ENCODE measurements at places on chromosomes 11 and 22.

GRCh38 chr11:111353776-111354600, 25.1 kb downstream of the POU2AF1 start:
- no peak for DNase-seq

DNA sequence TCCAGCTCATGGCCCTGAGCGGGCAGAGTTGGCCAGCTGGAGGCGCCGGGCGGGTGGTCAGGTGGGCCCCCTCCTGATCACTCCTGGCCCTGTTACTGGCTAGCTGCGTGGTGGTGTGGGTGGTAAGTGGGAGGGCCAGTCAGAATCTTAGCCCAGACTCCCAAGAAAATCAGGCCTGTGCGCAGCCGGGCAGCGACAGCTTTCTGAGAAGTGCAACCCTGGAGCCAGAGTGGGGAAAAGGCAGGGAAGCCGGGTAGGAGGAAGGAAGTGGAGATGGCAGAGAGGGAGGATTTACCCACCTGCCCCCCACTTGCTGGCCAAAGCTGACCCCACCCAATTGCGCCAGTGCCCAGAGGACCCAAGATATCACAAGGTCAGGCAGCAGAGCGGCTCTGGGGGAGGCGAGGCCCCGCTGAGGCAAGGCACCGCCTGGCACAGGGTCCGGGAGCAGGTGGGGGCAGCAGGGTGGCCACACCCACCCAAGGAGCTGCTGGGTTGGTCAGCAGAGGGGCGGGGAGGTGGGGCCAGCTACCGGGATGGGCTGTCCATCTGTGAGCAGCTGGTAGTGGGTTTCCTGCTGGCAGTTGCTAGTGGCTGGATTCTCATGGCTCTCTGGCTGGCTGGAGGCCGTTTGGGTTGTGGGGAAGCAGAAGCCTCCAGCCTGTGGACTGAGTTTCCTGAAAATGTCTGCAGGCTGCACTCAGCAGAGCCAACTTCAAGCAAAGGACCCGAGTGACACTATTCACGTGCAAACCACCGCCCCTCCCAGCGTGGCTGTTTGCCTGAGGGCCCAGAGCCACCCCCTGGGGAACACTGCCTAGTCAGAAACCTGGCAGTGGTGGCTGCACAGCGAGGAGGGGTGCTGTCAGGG, 196.4 kb downstream of the IGLL1 start:
- DNase-seq, result peak; percentile 9

- no peak for DNase-seq
Measured at GRCh38 chr11:65542738-65543390, 15.3 kb downstream of the LTBP3 start.

DNA sequence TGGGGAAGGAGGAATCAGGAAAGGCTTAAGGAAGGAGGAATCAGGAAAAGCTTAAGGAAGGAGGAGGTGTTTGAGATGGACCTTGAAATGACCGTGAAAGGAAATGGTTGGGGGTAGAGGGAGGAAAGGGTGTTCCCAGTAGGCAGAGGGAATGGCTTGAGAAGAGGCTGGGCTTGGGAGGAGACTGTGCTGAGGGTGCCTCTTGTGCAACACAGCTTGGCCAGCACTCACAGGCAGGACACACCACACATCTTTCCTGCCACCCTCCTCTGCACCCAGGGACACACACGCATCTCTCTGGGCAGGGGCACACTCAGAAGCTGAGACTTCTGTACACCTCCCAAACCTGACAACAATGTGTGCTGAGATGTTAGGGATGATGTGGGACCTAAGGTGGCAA, 151.4 kb downstream of the FBXO7 start:
- DNase-seq, result no peak

GRCh38 chr11:126843096-126843495, 157.5 kb downstream of the KIRREL3 start:
- no peak for DNase-seq

- no peak for DNase-seq
Measured at GRCh38 chr11:37504921-37505320, 906.9 kb upstream of the RAG2 start.

Data from NCI-H2081 (cell line).